ENCODE measurements at places on chromosomes 1 and 21. TPM values are rescaled to one million over a fixed set of nuclear protein-coding genes. Genes with fewer than 3 reads are reported as not detected.

- no peak for DNase-seq
Measured at GRCh38 chr21:36846631-36847030, 119.8 kb downstream of the HLCS start.

Gene NUDT17
- total RNA-seq = 10.7 TPM

DNA sequence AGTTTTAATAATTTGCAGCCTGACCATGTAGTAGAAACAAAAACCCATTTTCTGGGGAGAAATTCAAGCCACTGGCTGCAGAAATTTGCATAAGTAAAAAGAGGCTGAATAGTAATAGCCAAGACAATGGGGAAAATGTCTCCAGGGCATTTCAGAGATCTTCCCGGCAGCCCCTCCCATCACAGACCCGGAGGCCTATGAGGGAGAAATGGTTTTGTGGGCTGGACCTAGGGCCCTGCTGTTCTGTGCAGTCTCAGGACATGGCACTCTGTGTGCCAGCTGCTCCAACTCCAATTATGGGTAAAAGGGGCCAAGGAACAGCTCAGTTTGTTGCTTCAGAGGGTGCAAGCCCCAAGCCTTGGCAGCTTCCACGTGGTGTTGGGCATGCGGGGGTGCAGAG, 39.7 kb upstream of the FNBP1L start:
- DNase-seq = no peak

Gene SYPL2
- total RNA-seq = not detected

Gene MTR
- 29.4 TPM for total RNA-seq

DNA sequence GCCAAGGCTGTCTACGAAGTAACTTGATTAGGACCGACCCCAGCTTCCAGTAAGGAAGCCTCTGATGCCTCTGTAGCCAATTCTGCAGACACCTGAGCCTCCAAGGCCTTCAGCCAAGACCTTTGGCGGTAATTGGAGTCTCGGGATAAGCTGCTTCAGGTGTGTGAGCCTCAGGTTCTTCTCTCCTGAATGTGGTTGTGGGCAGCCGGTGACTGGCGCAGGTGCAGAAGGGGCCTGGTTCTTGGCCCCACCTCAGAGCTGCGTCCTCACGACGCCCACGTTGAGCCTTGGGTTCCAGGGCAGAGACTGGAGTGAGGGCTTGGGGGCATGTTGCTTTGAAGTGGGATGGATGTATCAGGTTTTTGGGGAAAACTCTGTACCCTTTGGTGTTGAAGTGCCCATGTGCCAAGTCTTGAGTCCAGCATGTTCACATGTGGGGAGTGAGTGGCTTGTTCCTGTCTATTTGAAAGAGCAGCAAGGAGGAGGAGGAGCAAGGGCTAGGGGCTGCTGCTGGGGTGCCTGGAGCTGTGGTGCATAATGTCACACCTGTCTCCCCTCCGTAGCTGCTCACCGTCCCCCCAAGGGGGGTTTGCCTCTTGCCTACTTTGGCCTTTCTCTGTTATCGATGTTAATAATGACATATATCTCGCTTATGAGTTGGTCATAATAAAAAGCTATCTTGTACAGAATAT, 1.4 kb downstream of the PSEN2 start:
- no peak for DNase-seq

GRCh38 chr21:38798481-38798882, 7.2 kb upstream of the ETS2 start:
- no peak for DNase-seq

Gene FLVCR1
- 19.9 TPM for total RNA-seq

Measured in NCI-H460 (cell line).